Stimulated activated CD4-positive, alpha-beta T cell treated with anti-CD3 and anti-CD28 coated beads, Interleukin-15, amount 100 ng/mL, for 1 hour (primary cell): ENCODE measurements at places on chromosomes 1 and 21.

DNA sequence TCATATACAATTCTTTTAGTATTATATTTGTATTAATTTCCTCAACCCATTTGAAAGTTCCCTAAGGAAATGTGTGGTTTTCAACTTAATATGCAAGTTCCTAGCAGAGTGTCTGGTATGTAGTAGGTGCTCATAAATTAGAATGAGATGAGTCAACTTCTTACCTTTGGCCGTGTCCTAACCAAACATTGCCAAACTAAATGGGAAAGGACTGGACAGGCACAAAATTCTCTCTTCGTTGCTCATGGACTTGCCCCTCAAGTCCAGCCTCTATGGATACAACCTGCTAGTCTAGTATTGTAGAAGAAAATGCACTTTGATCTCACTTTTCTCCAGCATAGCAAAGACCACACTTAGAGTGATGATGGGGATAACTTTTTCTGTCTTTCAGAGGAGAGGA lies 11.6 kb upstream of the MRPS14 start:
- DNase-seq: no peak

- no peak for DNase-seq
These were observed 8.2 kb downstream of the SYTL1 start for GRCh38 chr1:27349784-27350662.

DNA sequence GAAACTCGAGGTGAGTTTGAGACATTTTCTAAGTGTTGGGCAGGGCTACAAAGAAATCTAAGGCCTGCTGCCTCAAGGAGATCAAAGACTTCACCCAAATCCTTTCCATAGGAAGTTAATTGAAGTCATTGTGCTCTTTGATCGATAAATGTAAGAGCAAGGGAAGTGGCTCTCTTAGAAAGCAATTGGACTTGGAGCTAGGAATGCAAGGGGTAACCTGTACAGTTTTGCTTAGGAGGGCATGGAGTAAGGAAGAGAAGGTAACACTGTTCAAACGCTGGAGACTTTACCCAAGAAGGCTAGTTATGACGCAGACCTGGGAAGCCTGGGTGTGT lies 418.0 kb upstream of the PROX1 start:
- no peak for DNase-seq

DNA sequence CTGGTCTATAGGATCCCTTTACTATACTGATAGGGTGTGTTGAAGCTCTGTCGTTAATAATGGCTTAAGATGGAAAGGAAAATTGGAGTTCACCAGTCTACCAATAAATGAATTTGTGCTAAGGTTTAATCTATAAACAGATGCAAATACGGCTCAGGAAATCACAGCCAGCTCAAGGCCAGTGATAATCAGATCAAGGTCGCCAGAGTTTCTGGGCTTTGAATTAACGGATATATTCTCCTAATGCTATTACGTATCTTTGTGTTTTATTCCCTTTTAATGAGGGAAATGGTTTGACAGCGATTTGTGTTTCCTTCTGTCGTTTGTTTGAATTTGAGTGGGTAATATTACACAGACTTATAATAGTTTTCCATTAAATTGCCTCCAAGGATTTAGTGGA lies 279.6 kb downstream of the BACH1 start:
- DNase-seq: no peak

DNA sequence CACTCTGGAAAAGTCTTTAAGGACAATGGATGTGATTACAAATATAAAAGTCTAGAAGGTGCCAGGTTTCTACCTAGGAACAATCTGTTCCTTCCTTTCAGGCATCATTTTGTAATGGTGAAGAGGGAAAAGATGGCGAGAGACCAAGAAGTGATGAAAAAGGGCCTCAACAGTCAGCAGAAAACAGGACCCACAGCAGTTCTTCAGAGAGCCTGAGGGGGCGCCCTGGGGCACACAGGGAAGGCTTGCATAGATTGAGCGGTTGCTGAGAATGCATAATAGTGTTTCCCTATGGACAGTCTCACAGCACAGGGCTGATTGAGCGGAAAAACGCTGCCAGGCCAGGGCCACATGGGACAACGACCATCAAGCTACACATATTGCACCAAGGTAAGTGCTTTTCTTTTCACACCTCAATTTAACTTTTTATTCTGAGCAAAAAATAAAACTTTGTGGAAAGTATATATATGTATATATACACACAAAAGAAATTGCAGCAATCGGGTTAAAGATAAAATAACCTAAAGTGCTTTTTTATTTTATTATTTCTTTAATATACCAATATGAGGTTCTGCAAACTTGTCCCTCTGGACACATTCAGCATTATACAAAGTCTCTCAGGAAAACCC lies 3.1 kb upstream of the YRDC start:
- DNase-seq: peak; percentile 44

DNA sequence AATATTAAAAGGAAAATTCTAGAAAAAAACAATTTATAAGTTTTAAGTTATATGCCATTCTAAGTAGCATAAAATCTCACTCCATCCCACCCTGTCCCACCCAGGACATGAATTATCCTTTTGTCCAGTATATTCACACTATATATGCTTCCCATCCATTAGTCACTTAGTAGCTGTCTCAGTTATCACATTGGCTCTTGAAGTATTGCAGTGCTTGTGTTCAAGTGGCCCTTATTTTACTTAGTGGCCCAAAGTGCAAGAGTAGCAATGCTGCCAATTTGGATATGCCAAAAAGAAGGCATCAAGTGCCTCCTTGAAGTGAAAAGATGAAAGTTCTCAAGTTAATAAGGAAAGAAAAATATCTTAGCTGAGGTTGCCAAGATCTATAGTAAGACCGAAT lies 192.3 kb downstream of the KCNT2 start:
- DNase-seq: no peak

- no peak for DNase-seq
These were observed 86.4 kb downstream of the SYF2 start for GRCh38 chr1:25145775-25146393.

GRCh38 chr1:216430744-216431143 lies 7.5 kb upstream of the USH2A start:
- no peak for DNase-seq
